Mononuclear cell (primary cell): ENCODE measurements at places on chromosomes 16 and 17. TPM values are rescaled to one million over a fixed set of nuclear protein-coding genes. Genes with fewer than 3 reads are reported as not detected.

The C1QL1 gene
- total RNA-seq = not detected

The RDM1 gene
- not detected for total RNA-seq

The PLCG2 gene
- total RNA-seq = 31.9 TPM

The PIK3R5 gene
- total RNA-seq = 184 TPM

The VAMP2 gene
- total RNA-seq = 40.3 TPM

The HOXB7 gene
- total RNA-seq = 0.10 TPM

The LITAFD gene
- total RNA-seq = not detected

The SPNS3 gene
- total RNA-seq = 2.5 TPM

The CACNG4 gene
- not detected for total RNA-seq

The CXCL16 gene
- total RNA-seq = 32.6 TPM

The EIF4A3 gene
- 40.1 TPM for total RNA-seq

The KRTAP9-4 gene
- not detected for total RNA-seq

The AOC2 gene
- 1.5 TPM for total RNA-seq

The PRSS33 gene
- total RNA-seq = not detected

The GDPD3 gene
- total RNA-seq = 0.31 TPM

The EEF2K gene
- total RNA-seq = 9.0 TPM

The KRT32 gene
- total RNA-seq = not detected

The COPS3 gene
- 99.7 TPM for total RNA-seq

The MYH13 gene
- total RNA-seq = not detected

The CCL17 gene
- total RNA-seq = not detected

The SBK1 gene
- total RNA-seq = 3.7 TPM

The KRTAP29-1 gene
- total RNA-seq = not detected

The WNT9B gene
- total RNA-seq = not detected

The PRAC2 gene
- not detected for total RNA-seq

The MPV17L gene
- under 0.01 TPM for total RNA-seq

The SLC6A2 gene
- not detected for total RNA-seq

The CMTM1 gene
- 0.21 TPM for total RNA-seq

The MKS1 gene
- total RNA-seq = 1.2 TPM

The DNAI2 gene
- total RNA-seq = 0.21 TPM
